Osteocyte (in vitro differentiated cells): ENCODE measurements at places on chromosomes 5 and 9. TPM values are rescaled to one million over a fixed set of nuclear protein-coding genes. Genes with fewer than 3 reads are reported as not detected.

- DNase-seq: no peak
- H3K27me3 ChIP-seq: peaks cover 47% of the 10 kb centered on the region
- H3K36me3 ChIP-seq: no peaks in the 10 kb centered on the region
- no peak overlapping the region for H3K27ac ChIP-seq
- no peaks in the 10 kb centered on the region for H3K4me1 ChIP-seq
Measured at GRCh38 chr5:58497386-58497785, 6.2 kb downstream of the GAPT start.

Gene TOR4A
- total RNA-seq: 1.2 and 1.9 TPM in 2 replicates

DNA sequence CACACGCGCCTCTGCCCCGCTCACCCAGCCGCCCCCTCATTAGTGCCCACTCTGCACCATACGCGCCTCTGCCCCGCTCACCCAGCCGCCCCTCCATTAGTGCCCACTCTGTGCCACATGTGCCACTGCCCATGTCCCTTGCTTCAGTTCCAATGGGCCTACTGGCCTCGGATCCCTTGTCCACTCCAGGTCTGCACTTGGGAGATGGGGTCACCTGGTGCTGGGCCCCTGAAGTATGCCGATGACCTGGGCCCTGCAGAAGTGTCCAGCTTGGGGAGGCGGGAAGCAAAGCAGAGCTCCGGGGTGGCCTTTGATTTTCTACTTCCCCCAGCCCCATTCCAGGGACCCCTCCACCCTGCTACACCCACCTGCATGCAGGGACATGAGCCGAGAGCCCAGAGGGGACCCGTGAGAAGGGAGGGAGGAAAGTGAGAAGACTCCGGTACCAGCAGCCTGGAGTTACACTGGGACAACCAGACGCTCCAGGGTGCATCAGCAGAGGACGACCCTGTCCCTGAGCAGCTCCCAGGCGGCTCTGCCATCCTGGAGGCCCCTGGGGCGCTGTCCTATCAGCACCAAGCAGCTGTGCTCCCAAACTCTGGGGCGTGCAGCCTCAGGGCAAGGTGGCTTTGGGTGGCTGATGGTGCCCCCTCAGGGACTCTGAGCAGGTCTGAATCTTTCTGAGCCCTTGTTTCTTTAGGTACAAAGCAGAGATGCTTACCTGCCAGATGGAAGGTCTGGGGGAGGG, 140.8 kb downstream of the RXRA start:
- DNase-seq: no peak
- H3K36me3 ChIP-seq: no peaks in the 10 kb centered on the region
- H3K27me3 ChIP-seq: no peaks in the 10 kb centered on the region
- no peak overlapping the region for H3K27ac ChIP-seq
- no peak overlapping the region for H3K4me3 ChIP-seq

Gene MRPL22
- 35.8 and 39.1 TPM in 2 replicates for total RNA-seq

DNA sequence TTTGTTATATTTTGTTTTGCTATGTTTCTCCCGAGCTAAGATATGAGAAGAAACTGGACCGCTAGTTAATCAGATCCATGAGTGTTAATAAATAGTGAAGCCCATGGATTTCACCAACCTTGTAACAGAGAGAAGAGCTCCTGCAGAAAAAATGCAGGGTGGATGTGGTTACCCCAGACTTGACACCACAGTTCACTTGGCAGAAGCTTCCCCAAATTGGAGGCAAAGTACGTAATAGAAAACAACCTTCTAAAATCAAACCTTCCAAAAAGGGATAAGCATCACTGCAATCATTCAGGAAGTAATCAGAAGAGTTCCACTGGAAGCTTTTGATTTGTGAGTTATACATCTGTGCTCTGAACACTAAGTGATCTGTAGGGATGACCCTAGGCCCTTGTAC, 267.5 kb downstream of the ACTL7B start:
- peaks cover 64% of the 10 kb centered on the region for H3K27me3 ChIP-seq
- H3K36me3 ChIP-seq: no peaks in the 10 kb centered on the region
- no peak for DNase-seq
- no peak overlapping the region for H3K27ac ChIP-seq
